ENCODE measurements at places on chromosomes 7 and 10.

DNA sequence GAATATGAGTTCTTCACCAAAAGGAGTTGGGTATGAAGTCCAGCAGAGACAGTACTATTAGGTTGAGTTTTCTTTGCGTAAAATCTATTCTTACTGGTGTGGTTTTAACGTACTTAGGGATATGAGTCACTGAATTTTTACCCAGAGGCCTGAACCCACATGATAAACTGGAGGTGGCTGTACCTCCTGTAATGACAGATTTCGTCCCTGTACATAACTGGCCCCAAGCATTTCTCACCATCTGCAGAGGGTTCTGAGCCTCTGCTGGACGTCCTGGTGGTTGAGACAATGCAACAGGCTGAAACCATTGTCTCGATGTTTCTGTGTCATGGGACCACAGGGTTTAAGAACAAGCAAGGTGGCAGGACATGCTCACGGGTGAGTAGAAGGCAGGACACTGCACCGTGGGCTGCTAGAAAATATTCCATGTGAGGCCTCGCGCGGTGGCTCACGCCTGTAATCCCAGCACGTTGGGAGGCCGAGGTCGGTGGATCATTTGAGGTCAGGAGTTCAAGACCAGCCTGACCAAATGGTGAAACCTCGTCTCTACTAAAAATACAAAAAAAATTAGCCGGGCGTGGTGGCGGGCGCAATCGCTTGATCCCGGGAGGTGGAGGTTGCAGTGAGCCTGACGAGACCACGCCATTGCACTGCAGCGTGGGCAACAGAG is 233.9 kb downstream of the DNAJB6 start:
- no peak for DNase-seq

DNA sequence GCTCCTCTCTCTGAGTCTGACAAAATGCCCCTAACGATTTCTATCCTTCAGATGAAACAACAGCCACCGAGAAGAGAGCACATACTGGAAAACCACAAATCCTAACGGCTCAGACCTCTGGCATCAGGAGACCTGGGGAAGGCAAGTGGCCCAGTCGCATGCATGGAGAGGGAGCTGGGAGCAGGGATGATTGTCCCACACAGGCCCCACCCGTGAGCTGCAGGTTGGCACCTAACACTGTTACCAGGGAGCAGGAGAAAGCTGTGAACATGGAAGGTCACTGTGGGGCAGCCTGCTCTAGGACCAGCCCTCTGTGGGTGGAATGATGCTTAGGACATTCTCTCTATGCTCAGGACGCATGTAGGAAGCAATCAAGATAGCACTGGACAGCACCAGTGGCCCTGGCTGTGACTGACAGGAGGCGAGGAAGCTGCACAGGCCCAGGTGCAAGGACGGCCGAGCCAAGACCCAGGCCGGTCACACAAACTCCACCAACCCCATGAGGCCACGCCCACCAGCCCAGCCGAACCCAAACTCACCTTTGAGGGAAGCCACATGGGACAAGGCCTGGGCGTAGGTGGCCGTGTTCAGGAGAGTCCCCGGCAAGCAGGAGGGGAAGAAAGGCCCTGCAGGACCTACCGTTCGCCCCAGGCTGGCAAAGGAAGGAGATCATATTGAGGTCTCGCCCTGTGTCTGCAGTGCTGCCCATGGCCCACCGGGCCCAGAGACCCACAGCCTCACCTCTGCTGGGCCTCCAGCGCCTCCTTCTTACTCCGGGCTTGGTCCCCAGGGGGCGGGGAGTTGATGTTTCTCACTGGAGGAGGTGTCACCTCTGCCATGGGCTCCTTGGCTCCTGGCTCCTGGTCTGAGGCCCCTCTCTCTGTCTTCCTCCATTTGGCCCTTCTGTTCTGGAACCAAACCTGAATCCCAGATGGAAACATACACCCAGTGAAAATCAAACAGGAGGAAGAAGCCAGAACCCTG is 9.7 kb downstream of the DRGX start:
- DNase-seq, result no peak

DNA sequence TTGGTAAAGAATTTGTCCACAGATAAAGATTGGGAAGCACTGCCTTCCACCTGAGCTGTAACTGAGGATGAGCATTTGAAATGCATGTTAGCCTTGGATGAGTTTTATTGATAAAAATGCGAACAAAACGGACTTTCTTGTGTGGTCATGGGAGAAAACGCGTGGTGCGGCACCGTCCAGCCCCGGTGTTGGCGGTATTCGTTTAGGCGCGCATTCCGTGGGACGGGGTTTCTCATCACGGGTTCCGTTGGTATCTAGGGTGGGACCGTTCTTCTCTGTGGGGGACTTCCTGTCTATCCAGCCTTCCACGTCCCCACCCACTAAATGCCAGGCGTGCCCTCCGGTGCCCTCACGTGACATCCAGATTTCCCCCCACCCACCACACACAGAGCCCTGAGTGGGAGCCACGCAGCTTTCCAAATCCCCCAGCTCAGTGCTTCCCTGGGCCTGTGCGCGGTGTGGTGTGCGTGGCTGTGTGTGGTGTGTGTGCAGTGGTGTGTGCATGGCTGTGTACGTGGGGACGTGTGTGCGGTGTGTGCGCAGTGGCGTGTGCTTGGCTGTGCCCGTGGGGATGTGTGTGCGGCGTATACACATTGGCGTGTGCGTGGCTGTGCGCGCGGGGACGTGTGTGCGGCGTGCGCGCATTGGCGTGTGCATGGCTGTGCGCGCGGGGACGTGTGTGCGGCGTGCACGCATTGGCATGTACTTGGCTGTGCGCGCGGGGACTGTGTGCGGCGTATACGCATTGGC is 18.1 kb downstream of the IQCE start:
- DNase-seq, result no peak

DNA sequence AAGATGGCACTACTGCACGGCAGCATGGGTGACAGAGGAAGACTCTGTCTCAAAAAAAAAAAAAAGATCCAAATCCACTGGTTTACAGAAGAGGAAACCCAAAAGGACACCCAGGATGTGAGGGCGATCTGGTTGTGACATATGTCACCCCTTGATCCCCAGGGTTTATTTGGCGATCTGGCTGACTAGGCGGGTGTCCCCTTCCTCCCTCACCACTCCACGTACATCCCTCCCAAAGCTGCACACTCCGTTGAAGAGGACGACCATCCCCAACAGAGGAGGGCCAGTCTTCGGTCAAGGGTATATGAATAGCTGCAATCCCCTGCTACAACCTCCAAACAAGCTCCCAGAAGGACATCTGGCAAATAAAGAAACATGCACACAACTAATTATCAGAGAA is 111.6 kb downstream of the HTR5A start:
- DNase-seq, result no peak

DNA sequence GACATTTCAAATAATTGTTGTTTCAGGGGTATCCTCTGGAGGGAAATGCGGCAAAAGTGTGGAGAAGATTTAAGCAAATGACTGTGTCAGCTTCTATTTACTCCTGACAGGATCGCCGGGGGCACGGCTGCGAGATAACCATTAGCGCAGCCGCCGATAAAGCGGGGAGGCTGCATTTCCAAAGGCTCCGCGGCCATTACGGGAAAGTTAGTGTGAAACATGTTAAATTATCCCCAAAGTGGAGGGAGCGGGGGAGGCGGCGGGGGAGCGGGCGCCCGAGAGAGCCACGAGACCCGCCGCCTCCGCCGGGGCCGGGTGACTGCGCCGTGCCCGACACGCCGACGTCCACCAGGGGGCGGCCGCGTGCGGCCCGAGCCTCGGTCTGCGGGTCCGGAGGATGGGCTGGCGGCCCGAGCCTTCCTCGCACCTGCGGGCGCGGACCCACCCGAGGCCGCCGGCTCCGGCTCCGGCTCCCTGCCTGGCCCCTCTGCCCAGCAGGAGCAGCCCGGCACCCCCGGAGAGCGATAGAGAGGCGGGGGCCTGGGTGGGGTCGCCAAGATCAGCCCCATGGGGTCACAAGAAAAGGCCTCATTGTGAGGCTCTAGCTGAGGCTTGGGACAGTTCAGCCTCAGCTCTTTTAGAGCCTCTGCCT is 74.4 kb upstream of the PAX2 start:
- DNase-seq, result peak; percentile 65

DNA sequence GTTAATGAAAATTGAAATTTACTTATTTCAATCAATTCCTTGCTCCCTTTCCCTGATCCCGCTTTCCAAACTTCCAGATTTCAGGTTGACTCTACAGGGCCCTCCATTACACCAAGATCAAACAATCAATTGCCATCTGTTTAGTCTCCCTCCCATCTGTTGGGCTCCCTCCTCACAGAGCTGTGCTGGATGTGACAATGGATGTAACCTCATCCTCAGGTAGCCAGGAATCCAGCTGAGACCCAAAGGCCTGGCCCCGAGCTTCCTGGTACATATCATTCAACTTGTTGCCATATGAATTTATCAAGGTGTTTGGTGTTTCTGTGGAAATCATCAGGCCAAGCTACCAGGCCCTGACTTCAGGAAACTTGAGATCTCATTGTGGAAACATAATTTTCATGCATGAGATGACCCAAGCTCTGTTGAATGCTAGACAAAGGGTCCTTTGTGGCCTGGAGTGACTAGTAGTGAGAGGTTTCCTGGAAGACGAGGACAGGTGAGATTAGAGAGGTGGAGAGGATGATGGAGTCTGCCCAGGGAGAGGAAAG is 148.6 kb upstream of the PDE1C start:
- no peak for DNase-seq

DNA sequence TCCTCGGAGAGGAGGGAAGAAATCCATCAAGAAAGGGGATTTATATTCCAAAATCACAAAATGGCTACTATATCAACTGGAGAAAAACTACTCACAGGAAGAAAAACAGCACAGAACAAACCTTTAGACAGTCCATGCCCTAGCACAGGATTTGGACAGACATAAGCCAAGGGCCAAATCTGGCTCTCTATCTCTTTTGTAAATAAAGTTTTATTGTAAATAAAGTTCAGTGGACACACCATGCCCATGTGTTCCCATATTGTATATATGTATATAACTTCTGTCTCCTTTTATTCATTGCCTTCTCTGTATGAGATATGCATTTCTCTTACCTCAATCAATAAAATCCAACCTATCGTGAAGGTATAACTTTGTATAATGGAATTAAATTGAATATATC is 742.8 kb upstream of the LRRTM3 start:
- DNase-seq, result no peak

Measured in stimulated activated CD4-positive, alpha-beta T cell treated with anti-CD3 and anti-CD28 coated beads, Interleukin-4, amount 100 ng/mL, for 24 hours (primary cell).